ENCODE measurements at places on chromosomes 1 and 21.

- no peak for DNase-seq
Observed at GRCh38 chr1:96002969-96003964, 718.3 kb upstream of the PTBP2 start.

DNA sequence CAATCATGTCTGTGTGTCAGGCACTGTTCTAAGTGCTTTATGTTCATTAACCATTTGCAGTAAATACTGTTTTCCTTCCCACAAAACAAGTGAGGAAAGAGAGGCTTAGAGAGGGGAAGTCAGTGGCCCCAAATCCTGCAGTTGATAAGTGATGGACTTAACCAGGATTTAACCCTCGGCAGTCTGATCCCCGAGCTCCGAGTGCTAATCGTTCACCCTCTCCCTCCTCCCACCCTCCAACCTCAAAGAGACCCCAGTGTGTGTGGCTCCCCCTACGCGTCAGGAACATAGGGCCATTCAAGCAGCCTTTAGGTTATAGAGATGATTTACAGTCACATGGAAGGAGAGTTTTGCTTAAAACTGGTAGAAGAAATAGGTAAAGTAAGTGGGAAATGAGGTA lies 47.2 kb downstream of the SCCPDH start:
- DNase-seq: no peak

- no peak for DNase-seq
Observed at GRCh38 chr21:45805321-45805720, 161.8 kb downstream of the PCBP3 start.

- no peak for DNase-seq
Observed at GRCh38 chr1:74681449-74681848, 7.9 kb upstream of the ERICH3 start.

DNA sequence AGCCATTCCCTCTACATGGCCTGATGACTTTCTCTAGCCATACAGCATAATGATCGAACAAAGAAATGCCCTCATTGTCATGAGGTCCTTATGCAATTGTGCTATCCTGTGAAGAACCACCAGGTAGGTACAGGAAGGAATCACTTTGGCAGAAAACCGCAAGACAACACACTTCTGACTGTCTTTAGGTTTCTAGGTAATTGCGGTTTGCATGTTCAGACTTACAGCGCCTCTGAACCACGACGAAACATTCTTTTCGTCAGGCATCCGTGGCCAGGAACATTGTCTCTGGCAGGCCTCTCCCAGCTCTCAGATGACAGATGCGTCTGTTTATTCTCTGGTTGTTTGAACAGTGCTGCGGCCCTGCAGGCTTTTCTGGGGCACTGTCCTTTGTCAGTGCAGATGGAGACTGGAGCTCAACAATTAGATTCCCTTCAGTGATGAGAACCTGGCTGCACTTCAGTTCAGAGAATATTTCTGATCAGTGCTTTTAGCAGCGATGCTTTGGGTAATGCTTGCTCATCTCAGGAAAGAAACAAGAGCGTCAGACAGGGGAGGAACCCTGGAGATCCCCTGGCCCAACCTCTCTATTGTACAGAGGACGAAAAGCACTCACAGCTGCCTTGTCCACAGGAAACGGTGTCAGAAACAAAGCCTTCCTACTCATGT lies 63.4 kb downstream of the B3GALT5 start:
- DNase-seq: no peak

DNA sequence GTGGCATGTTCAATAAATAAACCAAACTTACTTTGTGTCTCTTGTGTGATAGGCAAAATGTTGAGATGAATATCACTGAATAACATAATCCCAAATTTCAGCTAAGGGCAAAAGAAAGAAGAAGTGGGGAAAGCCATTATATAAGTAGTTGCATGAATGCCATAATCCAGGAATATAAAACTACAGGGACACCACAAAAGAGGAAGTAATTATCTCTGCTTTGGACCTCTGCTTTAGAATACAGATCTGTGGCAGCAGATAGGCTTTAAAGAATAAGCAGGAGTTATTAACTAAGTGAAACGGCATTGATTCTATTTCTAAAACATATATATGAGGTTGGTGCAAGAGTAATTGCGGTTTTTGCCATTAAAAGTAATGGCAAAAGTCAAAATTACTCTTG lies 288.5 kb upstream of the SNX7 start:
- DNase-seq: no peak

DNA sequence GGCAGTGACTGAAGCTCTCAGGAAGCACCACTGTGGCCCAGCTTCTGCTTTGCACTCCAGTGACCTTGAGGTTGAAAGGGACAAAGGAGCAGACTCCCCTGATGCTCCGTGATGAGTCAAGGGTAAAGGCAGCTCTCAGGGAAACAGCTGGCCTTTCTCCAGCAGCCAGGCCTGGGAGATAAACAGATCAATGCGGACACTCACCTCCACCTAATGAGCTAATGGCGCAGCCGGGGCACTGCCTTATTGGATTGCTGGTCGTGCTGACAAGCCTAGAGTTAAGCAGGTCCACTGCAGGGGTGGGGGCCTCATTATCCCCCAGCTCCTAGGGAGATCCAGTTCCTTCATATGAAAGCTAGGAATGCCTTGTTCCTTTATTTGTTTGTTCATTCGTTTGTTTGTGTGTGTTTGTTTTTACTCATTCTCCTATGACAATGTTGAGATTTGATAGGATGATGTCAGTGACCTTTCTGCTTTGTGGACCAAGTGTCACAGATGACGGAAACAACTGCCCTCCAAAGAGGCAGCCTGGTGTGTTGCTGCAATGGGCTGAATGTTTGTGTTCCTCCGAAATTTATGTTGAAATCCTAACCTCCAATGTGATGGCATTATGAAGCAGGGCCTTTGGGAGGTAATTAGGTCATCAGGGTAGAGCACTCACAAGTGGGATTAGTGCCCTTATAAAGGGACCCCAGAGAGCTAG lies 141.4 kb upstream of the BEND5 start:
- no peak for DNase-seq

GRCh38 chr1:33228935-33229487 lies 27.3 kb upstream of the ZNF362 start:
- peak; percentile 80 for DNase-seq

DNA sequence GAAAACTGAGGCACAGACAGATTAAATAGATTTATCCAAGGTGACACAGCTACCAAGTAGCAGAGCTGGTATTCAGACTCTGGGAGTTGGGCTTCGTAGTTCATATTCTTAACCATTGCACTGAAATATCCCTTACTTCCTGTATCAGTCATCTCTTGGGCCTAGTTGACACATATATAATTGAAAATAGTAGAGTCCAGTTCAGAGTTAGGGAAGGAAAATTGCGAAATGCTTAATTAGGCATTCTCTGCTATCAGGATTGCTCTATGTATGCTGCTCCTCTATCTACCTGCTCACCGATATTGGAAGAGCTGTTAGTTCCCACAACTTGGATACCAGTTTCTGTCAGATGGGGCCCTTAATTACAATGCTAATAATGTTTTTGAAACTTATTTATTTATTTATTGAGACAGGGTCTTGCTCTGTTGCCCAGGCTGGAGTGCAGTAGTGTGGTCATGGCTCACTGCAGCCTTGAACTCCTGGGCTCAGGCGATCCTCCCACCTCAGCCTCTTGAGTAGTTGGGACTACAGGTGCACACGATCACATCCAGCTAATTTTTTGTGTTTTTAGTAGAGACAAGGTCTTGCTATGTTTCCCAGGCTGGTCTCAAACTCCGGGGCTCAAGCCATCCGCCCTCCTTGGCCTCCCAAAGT lies 8.2 kb downstream of the RCOR3 start:
- no peak for DNase-seq

DNA sequence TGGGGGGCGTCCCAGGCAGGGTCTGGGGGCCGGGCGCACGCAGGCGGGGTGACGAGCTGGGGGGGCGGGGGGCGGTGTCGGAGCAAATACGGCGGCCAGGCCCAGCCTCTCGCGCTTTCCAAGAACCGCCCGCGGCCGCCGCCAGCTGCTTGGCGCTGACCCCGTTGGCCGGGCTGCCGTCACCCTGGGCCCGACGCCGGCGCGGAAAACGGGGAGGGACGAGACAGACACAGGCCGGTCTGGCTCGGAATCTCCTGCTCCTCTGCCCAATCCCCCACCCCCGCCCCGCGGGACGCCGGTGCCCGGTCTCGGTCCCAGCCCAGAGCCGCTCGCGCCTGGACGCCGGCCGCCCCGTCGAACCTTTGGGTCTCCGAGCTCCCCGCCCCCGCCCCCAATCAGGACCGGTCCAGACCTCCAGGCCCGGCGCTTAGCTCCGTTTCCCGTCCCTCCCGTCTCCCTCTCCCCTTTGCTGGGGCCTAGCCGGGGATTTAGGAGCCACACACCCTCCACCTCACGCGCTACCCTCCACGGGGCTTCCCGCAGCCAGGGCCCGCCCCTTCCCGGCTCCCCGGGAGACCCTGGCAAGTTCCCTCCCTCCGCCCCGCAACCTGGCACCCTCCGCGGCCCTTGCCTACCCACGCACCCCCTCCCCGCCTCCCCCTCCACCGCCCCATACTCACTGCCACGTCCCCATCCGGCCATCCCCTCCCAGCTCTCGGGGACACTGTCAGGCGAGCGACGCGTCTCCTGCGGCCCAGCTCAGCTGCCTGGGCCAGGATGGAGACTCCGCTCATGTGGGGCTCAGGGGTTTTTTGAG lies 800 bp upstream of the MMP23B start:
- no peak for DNase-seq

DNA sequence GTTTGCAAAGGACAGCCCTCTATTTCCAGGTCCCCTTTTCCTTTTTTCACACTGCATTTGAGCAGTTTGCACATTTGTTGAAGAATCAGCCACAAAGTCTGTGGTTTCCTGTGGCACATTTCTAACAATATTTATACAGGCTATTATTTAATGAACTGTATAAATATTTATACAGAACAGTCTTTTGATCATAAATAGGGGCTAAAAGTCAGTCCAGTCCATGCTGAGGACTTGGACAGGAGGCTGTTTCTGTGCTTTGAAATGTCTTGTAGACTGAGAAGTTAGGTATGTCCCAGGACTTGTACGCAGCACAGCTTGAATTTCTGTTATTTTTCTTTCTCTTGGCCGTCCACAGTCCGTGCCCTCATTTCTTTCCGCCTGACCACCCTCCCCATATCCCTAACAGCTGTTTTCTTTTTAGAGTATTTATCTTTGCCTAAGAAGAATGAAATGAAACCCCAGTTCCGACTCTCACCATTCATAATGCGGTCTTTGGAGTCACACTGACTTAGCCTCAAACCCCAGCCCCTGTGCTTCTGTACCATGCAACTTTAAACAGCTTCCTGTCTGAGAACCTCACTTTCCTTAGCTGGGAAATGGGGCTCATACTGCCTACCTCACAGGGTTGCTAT lies 19.7 kb downstream of the FGGY start:
- DNase-seq: no peak

GRCh38 chr1:225652729-225653462 lies at the start of gene ENAH:
Gene ENAH, minus strand, starts transcription at chr1:225653123. Its CDS starts 433 bp downstream, at chr1:225652690.
- DNase-seq: peak; percentile 84

GRCh38 chr1:185529673-185530072 lies 204.5 kb upstream of the HMCN1 start:
- DNase-seq: no peak

DNA sequence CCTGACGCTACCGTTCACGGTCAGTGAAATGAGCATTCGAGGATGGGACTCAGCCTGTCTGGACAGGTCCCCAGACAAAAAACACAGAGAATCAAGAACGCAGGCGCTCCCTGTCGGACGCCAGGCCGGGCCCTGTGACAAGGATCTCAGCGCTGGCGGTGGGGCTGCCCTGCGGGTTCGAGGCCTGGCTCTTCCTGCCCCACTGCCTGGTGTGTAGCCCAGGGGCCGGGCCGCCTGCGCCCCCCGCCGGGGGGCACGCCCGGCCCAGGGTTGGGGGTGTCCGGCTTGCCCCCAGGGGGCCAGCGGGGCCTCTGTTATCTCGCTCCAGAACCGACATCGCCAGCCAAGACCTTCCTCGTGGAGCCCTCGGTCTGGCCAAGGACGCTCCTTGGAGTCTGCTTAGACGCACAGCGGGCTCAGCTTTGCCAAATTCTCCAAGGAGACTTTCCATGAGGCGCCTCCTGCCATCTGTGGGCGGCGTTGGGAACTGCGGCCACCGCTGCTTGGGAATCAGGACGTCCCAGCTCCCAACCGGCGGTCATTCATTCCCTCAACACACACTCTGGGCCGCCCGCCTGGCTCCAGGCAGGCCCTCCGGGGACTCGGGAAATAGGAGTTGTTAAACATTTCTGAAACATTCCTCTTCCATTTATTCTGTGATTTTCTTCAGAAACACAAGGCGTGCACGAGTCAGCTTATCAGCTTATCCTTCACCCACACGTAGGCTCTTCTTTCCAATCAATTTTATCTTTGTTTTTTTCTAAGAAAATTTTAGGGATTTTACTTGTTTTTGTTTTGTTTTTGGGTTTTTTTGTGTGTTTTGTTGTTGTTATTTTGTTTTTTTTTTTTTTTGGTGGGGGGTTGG lies 11.3 kb upstream of the RIPK4 start:
- DNase-seq: peak; percentile 63

GRCh38 chr21:31405604-31406003 lies 61.5 kb upstream of the TIAM1 start:
- no peak for DNase-seq

DNA sequence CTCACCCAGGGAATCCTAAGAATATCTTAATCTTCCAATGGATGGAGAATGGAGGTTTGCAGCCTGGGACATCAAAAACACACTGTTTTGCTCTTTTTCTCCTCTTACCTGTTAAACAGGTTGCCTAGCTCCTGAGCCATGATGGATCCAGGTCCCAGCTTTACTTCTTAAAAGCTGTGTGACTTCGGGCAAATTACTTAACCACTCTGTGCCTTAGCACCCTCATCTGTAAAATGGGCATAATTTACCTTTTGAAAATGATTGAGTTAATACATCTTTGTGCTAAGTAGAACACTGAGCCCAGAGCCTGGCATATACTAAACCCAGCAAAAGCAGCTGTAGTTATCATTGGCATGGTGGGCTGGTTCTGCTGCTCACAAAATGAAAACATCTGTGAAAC lies 10.2 kb downstream of the COQ8A start:
- no peak for DNase-seq

DNA sequence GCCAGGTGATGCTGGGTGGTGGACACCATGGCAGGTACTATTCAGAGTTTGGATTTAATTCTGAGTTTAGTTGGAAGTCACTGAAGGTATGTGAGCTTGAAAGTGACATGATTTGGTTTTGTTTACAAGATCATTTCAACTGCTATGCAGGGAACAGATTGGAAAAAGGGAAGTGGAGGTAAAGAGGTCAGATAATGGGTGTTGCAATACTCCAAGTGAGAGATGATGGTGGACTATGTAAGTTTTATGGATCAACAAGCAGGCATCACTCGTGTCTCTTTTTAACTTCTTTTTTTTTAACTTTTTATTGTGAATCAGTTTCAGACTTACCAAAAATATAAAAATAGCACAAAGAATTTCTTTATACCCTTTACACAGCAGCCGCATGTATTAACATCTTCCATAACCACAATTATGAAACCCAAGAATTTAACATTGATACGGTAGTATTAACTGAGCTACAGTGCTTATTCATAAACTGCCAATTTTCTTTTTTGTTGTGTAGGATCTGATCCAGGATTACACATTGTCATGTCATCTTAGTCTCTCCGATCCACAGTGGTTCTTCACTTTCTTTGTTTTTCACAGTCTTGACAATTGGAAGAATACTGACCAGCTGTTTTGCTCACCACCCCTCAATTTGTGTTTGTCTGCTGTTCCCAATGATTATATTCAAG lies 24.9 kb upstream of the NHLH2 start:
- DNase-seq: no peak

GRCh38 chr1:53639251-53639763 lies 99.7 kb downstream of the GLIS1 start:
- no peak for DNase-seq

GRCh38 chr1:89429062-89429461 lies 65.2 kb downstream of the GBP6 start:
- DNase-seq: no peak

- DNase-seq: peak; percentile 17
Observed at GRCh38 chr1:117146575-117147340, 25.2 kb upstream of the TRIM45 start.
